ENCODE measurements at places on chromosomes 4 and X.

- no peak for DNase-seq
These were observed 136.7 kb upstream of the PCDH18 start for GRCh38 chr4:137668885-137669545.

GRCh38 chrX:4268676-4269075, 555.2 kb upstream of the PRKX start:
- DNase-seq: no peak

- DNase-seq: peak; percentile 25
These were observed 54.0 kb downstream of the MAML3 start for GRCh38 chr4:140099983-140100382.

DNA sequence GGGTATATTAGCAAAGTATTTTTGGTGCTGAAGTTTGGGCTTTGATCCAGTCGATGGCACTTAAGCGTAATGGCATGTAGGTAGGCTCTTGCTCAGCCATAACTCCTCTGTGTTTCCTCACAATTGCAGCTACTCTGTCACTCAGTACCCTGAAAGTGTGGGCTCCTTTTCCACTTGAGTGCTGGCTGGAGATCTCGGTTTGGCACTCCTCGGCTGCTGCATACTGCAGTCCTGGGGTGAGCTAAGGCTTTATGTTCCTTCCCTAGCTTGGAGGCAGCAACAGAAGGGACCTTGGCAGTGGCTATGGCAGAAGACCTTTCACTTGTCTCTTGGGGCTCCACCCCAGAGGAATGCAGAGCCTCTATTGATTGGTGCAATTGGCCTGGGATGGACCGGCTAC, 106.7 kb upstream of the GRXCR1 start:
- no peak for DNase-seq

DNA sequence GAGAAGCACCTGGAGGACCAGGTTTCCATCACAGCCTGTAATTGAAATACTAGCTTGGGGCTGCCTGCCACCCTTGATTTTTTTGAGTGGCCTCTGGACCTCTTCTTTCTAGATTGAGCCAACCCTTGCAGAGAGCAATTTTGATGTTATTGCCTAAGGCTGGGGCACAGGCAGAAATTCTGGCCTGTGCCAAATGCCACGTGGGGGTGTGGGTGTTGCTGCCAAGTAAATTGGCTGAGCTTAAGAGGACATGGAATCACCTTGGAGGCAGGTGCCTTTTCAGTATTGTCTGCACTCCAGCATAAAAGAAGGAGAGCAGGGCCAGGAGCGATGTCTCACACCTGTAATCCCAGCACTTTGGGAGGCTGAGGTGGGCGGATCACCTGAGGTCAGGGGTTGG, 286.1 kb upstream of the PRPS2 start:
- DNase-seq: no peak

- DNase-seq: no peak
These were observed 1044.2 kb downstream of the GLUD2 start for GRCh38 chrX:122091571-122091970.

GRCh38 chr4:76270244-76271175, 19.0 kb downstream of the FAM47E start:
- no peak for DNase-seq

- no peak for DNase-seq
These were observed 20.3 kb upstream of the SPON2 start for GRCh38 chr4:1192493-1193205.

GRCh38 chr4:146833530-146833929, 112.1 kb downstream of the TTC29 start:
- DNase-seq: no peak

DNA sequence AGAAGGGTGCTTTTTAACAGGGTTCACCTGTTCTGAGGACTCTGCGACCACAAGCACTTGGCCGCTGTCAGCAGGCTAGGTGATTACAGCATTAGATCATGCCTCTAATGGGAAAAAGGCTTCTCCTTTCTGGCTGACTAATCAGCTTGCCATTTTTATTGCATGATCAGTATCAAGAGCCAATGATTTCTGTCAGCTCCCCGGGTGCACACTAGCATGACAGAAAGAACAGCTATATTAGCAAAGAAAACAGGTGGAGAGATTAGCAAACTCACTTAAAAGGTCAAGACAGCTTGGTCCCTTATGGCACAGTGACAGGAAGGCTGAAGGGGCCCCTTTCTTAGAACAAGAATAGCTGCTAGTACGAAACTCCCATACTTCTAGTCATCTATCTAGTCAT, 170.0 kb downstream of the SMIM20 start:
- DNase-seq: no peak

DNA sequence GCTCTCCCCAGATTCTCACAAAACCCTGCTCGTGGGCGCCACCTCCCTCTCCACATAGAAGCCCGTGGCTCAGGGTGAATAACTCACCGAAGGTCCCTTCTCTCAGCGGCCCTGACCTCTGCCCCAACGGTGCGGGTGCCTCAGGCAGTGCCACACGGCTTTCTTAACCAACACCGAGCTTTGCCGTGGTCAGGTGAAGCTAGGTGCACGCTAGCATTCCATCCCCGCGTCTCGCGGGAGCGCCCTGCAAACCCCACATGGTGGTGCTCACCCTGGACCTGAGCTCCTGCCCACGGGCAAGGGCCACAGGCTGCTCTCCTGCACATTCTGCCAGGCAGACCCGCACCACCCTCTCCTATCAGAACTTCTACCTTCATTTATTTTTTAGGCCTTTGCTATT, 18.4 kb downstream of the LRPAP1 start:
- DNase-seq: no peak

DNA sequence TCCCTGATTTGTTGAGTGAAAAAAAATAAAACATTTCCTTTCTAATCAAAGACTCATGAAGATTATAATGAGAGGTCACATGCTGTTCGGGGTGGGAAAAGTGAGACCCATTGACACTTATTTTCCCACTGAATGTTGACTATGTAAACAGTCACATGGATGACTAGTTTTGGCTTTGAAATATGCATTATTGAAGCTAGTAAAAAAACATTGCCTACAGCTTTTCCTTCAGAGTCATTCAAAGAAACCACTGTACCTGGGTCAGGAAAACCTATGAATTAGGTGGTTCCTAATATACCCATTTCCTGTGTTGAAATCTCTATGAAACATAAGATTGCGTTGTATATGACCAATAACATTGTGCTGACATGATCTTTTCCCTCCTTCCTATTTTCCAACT, 251.2 kb downstream of the CFAP299 start:
- no peak for DNase-seq

DNA sequence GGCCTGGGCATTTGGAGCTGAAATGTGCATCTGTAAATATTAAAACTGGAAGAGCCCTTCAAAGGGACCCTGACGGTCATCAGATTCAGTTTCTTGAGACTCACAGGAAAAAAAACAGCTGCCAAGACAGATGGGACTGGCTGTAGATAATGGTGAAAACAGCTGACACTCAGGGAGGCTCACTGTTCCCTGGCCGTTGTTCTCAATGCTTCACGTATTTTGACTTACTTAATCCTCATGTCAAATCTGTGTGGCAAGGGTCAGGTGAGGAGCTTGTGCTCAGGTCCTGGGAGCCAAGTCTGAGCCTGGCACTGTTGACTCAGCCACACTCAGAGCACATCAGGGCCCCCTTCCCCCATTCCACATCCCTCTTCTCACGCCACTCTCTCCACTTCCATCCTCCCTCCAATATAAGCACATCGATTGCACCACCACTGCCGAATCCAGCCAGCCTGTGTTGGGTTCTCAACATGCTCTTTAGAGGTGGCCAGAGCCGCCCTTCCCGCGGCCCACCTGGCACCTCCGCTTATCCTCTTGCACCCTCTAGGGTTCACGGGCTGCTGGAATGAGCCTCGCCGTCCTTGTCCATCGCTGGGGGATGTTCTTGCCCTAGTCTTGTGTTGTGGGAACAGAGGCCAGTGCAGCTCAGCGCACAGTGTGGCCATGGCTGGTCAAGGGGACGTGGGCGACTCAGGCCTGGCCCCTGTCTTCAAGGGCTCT, 40.1 kb downstream of the EVC start:
- no peak for DNase-seq

GRCh38 chr4:61527888-61528287, 327.8 kb downstream of the ADGRL3 start:
- DNase-seq: no peak

DNA sequence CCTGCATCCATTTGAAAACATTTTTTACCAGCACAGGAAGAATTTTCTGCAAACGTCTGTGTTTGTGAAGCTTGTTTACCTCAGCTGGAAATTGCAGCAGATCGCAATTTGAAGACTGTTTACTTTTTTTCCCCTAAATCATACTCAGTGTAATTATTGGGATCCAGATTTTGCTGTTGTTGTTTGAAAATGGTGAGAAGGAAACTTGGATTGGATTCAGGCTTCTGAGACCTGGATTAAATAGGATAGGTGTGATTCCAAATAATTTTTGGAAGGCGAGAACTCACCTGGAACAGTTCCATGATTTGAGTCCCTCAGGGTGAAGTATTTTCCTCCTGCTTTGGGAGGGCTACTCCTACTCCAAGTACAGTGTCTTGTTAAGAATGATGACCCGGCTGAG, 279.8 kb downstream of the STIM2 start:
- DNase-seq: no peak

DNA sequence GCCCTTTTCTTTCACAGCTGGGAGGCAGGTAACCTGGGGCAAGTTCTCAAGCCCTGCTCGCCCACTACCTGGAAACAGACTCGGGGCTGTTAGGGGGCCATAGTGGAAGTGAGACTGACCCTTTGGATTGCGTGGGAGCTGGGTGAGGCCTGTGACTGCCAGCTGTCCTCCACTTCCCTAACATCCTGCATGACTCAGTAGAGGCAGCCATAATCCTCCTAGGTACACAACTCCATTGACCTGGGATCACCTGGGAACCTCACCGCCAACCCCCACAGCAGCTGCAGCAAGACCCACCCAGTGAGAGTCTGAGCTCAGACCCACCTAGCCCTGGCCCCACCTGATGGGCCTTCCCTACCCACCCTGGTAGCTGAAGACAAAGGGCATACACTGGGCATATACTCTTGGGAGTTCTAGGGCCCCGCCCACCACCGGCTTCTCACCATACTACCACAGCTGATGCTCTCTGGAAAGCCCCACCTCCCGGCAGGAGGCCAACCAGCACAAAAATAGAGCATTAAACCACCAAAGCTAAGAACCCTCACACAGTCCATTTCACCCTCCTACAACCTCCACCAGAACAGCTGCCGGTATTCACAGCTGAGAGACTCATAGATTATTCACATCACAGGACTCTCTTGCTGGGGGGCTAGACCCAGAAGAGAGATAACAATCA, 61.1 kb upstream of the DCTD start:
- DNase-seq: no peak

GRCh38 chrX:22159071-22159470, 113.6 kb upstream of the CBLL2 start:
- DNase-seq: no peak

All from occipital lobe (tissue), 3 donors.